DND-41 (cell line): ENCODE measurements at places on chromosomes 5 and 9.
A peak's percentile ranks its signal among the peaks of the same experiment; 100 is the strongest.

DNA sequence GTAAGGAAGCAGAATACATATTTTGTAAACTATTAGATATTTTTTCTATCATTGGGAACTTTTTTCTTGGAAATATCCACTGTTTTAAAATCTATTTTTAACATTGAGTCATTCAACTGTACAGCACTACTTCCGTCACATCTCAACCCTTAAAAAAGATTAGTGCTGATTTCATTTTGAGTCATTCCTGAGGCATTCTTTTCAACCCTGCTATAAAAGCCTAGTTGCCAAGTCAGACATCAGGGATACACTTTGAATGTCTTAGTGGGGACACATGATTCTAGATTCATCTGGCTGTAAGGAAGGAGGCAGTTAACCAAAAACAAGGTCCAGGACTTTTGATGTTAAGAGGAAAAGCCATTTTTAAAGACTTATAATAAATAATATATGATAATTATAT lies 160.9 kb downstream of the GIN1 start:
- H3K4me3 ChIP-seq = no peak overlapping the region
- H3K4me1 ChIP-seq = peaks cover 3% of the 10 kb centered on the region; the same call in 1 of the 2 replicates
- DNase-seq = no peak
- peaks cover 3% of the 10 kb centered on the region; the same call in 1 of the 2 replicates for H3K36me3 ChIP-seq

DNA sequence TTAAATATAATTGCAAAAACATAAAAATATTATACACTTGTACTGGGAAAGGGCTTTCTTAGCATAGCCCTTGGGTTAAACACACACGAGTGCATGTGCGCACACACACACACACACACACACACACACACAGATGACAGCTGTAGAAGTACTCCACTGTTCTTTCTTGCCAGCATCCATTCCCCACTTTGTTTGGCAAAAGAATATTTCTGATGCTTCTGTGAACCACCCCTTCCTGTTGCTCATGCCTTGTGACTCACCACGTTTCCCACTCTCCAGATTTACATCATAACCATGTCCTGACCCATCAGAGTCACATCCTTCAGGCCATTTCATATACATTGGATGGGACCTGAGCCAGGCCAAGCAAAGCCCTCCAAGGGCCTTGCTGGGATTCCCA lies 280.1 kb downstream of the DNAH5 start:
- DNase-seq = no peak
- H3K36me3 ChIP-seq = no peaks in the 10 kb centered on the region
- no peak overlapping the region for H3K4me3 ChIP-seq
- H3K27ac ChIP-seq = no peak overlapping the region
- no peaks in the 10 kb centered on the region for H3K4me1 ChIP-seq

GRCh38 chr5:179875741-179876609 lies 17.4 kb upstream of the MRNIP start:
- H3K4me1 ChIP-seq = no peaks in the 10 kb centered on the region
- H3K27ac ChIP-seq = no peak overlapping the region
- H3K27me3 ChIP-seq = no peaks in the 10 kb centered on the region
- peaks cover 89% of the 10 kb centered on the region for H3K36me3 ChIP-seq
- no peak for DNase-seq
- no peak overlapping the region for H3K4me3 ChIP-seq

GRCh38 chr9:127927201-127927987 lies 3.2 kb downstream of the PIP5KL1 start:
- no peak overlapping the region for H3K4me3 ChIP-seq
- DNase-seq = no peak
- no peak overlapping the region for H3K27ac ChIP-seq
- no peaks in the 10 kb centered on the region for H3K4me1 ChIP-seq

DNA sequence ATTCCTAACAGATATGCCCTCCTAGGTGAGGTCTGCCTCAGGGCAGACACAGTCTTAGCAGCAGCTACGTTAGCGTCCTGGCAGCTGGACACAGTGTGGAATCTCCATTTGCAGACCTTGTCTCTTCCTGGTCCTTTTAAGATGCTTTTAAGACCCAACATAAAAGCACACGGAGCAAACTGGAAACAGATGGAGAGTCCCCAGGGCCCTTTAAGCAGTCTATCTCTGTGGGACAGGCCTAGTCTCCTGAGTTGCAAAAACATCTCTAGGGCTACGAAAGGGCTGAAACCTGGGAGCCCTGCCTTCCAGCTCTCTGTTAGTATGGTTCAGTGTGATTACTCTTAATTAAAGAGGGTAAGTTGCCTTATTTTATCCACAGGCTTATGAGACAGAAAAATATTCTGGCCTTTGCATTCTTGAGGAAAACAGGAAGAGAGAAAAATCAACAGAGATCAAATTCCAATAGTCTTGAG lies 66.0 kb upstream of the GNA14 start:
- no peaks in the 10 kb centered on the region for H3K36me3 ChIP-seq
- H3K4me1 ChIP-seq = peaks cover 4% of the 10 kb centered on the region; the same call in 1 of the 2 replicates
- no peak overlapping the region for H3K4me3 ChIP-seq
- DNase-seq = no peak
- no peaks in the 10 kb centered on the region for H3K27me3 ChIP-seq

GRCh38 chr9:19221326-19221725 lies 9.2 kb upstream of the DENND4C start:
- no peaks in the 10 kb centered on the region for H3K4me1 ChIP-seq
- H3K27ac ChIP-seq = no peak overlapping the region
- H3K27me3 ChIP-seq = no peaks in the 10 kb centered on the region
- H3K4me3 ChIP-seq = no peak overlapping the region
- DNase-seq = no peak

DNA sequence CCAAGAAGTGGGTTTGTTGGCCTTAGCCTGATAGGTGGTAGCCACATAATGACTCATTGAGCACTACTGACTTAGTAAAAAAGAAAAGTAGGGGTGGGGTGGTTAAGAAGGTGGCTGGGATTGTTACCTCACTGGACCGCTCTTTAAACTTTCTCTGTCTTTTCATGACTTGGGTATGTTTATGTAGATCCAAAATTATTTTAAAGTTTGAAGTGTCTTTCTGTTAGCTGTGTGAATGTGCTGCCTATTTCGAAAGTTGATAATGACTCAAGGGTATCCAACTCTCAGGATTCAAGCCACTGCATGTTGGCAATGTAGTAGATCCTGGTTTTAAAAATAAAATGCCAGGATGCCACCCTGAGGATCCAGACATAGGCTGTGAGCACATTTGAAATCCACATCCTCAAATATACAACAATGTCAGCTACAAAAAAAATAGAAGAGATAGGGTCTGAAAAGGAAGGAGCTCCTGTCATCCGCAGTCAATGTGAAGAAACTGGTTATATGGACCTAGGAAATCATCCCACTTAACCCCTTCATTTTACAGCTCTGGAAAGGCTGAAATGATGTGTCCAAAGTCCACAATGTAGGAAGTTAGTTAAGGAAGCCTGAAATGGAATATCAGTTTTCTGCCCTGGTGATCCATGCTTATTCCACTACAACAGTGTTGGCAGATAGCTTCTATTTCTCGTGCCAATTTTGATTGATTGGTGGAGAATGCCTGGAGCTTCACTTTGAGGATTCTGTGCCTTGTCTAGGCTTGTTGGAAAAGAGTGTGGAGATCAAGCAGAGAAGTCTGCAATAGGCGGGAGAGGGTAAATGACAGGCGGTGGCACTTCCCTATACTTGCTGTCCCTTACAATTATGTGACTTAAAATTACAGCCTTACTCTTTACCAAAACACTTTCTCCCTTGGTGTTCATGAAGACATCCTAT lies 23.4 kb downstream of the ZNF462 start:
- H3K36me3 ChIP-seq = no peaks in the 10 kb centered on the region
- no peak for DNase-seq
- H3K4me3 ChIP-seq = no peak overlapping the region
- H3K4me1 ChIP-seq = peaks cover 8% of the 10 kb centered on the region; the same call in 1 of the 2 replicates
- H3K27me3 ChIP-seq = no peaks in the 10 kb centered on the region

DNA sequence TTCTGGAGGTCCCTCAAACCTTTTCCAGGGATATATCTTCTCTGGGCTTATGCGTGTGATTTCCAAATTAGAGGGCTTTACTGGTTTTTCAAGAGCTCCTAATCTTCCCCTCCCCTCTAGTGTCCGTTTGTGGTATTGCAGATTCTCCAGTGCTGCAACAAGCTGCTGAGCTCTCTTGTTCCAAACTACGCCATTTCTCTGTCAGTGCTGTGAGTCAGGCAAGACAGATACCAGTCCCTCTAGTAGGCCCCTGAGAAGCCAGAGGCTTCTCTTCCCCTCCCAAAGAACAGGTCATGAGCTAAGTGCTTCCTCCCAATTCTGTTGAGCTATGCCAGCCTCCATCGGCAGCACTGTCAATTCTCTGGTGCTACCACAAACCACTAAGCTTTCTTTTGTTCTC lies 149.5 kb downstream of the FANCC start:
- no peak overlapping the region for H3K4me3 ChIP-seq
- no peaks in the 10 kb centered on the region for H3K4me1 ChIP-seq
- peak; percentile 64 for DNase-seq
- no peaks in the 10 kb centered on the region; the same call in 1 of the 2 replicates for H3K36me3 ChIP-seq
- H3K27ac ChIP-seq = no peak overlapping the region

GRCh38 chr9:112015149-112015548 lies 118.5 kb downstream of the UGCG start:
- no peak overlapping the region for H3K27ac ChIP-seq
- H3K4me3 ChIP-seq = no peak overlapping the region
- no peak for DNase-seq
- H3K36me3 ChIP-seq = no peaks in the 10 kb centered on the region

GRCh38 chr5:157342822-157343402 lies 77.0 kb downstream of the CYFIP2 start:
- H3K27ac ChIP-seq = no peak overlapping the region
- DNase-seq = peak; percentile 30
- H3K4me3 ChIP-seq = no peak overlapping the region
- peaks cover 99% of the 10 kb centered on the region for H3K36me3 ChIP-seq
- no peaks in the 10 kb centered on the region for H3K27me3 ChIP-seq
- H3K4me1 ChIP-seq = no peaks in the 10 kb centered on the region

GRCh38 chr5:94810281-94810680 lies 191.8 kb downstream of the SLF1 start:
- no peaks in the 10 kb centered on the region for H3K36me3 ChIP-seq
- H3K27ac ChIP-seq = no peak overlapping the region
- no peaks in the 10 kb centered on the region for H3K27me3 ChIP-seq

DNA sequence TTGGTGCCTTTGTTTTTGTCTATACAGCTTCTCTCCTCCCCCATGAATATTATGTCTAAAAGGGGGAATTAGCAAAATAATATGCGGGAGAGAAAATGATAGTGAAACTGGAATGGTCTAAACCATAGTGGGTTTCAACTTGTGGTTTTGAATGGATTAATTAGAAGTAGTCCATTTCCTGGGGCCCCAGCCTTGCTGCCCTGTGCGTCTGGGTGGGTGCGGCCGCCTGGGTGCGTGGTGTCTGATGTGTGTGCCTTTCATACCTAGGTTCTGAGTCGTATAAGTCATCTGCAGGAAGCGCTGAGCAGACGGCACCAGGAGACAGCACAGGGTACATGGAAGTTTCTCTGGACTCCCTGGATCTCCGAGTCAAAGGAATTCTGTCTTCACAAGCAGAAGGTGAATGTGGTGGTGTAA lies 120.0 kb upstream of the CACNA1B start:
- no peak overlapping the region for H3K27ac ChIP-seq
- no peaks in the 10 kb centered on the region for H3K27me3 ChIP-seq
- H3K4me3 ChIP-seq = no peak overlapping the region
- H3K4me1 ChIP-seq = no peaks in the 10 kb centered on the region
- H3K36me3 ChIP-seq = peaks cover 85% of the 10 kb centered on the region

DNA sequence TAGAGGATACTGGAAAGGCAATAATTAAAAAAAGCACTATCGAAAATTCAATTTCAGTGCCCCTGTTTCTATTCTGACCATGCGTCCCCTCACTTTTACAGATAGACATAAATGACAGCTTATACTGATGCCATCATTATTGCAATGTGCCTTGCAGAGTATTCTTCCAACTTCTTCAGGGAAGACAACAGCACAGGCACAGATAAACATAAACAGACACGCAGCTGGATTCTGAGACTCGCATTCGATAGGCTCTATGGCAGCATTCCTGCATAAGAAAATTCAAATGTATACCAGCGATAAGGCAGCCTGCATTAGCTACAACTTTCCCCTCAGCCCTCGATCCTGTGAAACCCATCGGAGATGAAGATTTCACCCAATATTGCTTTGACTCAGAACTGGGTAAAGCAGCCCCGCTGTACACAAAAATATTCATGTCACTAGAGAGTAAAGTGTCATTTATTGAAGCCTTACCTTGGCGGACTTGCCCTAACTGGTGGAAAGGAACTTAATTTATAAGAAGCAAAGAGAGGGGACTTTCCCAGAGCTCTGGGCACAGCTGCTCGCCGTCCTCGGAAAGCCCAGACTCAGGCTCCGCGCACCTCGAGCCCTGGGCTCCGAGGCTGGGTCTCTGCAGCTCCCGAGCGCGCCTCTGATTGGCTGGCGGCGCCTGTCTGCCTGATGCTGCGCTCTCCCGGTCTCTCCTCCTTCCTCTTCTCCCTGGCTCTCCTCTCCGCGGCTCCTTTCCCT lies at the start of gene CDH18:
TSS of gene CDH18 (minus strand) at position 589 of the 750 bp plus-strand sequence. CDS start 149,214 bp downstream, outside the sequence.
- H3K27ac ChIP-seq = no peak within 1 kb of the TSS
- H3K4me1 ChIP-seq = no peaks in the 10 kb centered on the region
- H3K4me3 ChIP-seq = no peak within 1 kb of the TSS

GRCh38 chr5:164360589-164360988 lies 855.2 kb downstream of the MAT2B start:
- no peaks in the 10 kb centered on the region for H3K27me3 ChIP-seq
- DNase-seq = no peak
- H3K4me1 ChIP-seq = no peaks in the 10 kb centered on the region
- no peak overlapping the region for H3K4me3 ChIP-seq

- DNase-seq = no peak
- peaks cover 2% of the 10 kb centered on the region; the same call in 1 of the 2 replicates for H3K36me3 ChIP-seq
- H3K27me3 ChIP-seq = no peaks in the 10 kb centered on the region
- H3K27ac ChIP-seq = no peak overlapping the region
Measured at GRCh38 chr5:66655395-66656324, 59.5 kb downstream of the MAST4 start.
